ENCODE measurements at places on chromosomes 2 and 18. TPM values are rescaled to one million over a fixed set of nuclear protein-coding genes. Genes with fewer than 3 reads are reported as not detected.

Gene TCF23
- not detected for total RNA-seq

Gene GPAT2
- total RNA-seq: 1.9 TPM

Gene DPP4
- total RNA-seq: 130 TPM

Gene IL37
- not detected for total RNA-seq

Gene TRIM54
- not detected for total RNA-seq

Gene GBX2
- not detected for total RNA-seq

Gene PCARE
- not detected for total RNA-seq

Gene COL3A1
- 3,024 TPM for total RNA-seq

Gene SAG
- not detected for total RNA-seq

Gene FOXI3
- total RNA-seq: not detected

Gene SPRED2
- total RNA-seq: 9.5 TPM

Gene TTN
- total RNA-seq: under 0.01 TPM

Gene MFSD6
- total RNA-seq: 14.7 TPM

Gene CCDC68
- 9.1 TPM for total RNA-seq

Gene ARHGAP25
- 3.5 TPM for total RNA-seq

Gene TUBA4B
- not detected for total RNA-seq
